ENCODE measurements at places on chromosomes 12 and 14.

GRCh38 chr12:16492240-16492639 lies 113.7 kb downstream of the LMO3 start:
- DNase-seq = no peak

- no peak for DNase-seq
Measured at GRCh38 chr12:101789171-101789570, 41.6 kb downstream of the GNPTAB start.

DNA sequence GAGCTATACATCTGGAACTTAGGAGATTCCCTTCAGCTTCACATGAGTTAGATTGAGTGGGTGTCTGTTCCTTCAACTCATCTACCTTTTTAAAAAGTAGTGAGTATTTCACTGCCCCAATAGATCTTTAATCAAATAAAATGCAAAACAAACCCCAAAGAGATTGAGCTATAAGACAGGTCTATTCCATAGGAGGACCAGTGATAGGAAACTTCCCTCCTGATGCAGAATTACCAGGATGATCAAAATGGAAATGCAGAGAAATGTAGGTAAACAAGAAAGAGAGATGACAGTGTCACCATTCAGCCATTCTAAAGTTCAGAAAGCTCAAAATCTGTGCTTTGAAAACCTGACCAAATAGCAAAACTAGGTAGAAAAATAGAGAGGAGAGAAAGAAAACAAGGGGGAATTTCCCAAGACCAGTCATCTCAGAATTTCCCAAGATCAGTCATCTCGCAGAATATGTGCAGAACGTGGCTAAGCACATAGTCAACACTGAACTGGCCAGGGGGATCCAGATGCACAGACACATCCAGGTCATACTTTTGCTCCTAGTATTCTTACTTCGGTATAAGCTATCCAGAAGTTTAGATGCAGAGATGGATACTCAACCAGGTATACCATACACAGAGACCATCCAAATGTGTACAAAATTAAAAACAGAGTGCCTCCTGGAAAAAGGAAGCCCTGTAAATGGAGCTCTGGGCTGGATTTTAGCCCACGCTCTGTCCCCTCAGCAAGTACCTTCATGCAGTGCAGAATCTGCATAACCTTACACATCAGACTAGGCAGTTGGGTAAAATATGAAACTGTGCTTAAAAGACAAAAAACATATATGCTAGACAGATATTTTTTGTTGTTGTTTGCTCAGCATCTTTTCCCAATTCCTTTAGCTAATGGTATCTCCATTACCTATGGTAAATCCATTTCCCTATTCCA lies 27.4 kb downstream of the SLC41A2 start:
- DNase-seq = no peak

DNA sequence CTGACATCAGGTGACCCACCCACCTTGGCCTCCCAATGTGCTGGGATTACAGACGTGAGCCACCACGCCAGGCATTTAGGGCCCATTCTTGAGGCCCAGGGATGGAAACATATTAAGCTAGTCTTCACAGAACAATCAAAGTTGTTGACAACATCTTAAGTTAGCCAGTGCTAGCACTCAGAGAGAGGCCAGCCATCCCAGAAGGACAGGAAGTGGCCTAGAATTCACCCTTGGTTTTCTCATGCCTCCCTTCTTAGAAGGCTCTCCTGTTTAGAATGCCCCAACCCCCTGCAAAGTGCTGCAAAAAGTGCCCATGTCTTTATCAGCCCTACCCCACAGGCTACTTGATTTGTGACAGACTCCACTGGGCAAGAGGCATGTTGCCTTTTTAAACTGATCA lies 12.1 kb upstream of the OR6J1 start:
- no peak for DNase-seq

GRCh38 chr12:125645724-125646123 lies 580.5 kb downstream of the AACS start:
- no peak for DNase-seq

- DNase-seq = no peak
Measured at GRCh38 chr14:54451961-54452360, 10.8 kb upstream of the CNIH1 start.

DNA sequence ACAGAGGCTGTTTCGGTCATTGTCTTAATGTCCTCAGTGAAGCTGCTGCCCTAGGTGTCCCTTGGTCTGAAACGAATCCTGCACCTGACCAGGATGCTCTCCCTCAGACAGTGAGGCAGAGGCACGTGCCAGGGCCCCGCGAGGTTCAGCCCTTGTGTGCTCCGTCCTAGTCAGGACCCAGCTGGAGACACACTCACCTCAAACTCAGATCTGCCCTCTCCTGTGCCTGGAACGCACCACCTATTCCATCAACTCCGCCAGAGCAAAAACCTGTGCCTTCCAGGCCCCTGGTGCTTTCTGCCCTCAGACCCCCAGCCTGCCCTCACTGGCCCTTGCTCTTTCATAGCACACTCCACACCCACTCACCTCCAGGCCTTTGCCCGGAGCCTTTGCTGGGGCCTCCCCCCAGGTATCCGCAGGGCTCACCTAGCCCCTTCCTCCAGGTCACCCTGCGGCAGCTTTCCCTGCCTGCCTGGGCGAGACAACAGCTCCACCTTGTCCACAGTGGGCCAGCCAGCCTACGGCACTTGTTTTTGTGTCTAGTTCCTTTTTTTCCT lies 150.6 kb downstream of the BCL11B start:
- no peak for DNase-seq
